ENCODE measurements at places on chromosomes 12 and 14.

- DNase-seq: no peak
Observed at GRCh38 chr12:106085213-106085612, 53.5 kb downstream of the NUAK1 start.

- peak; percentile 95 for DNase-seq
Observed at GRCh38 chr12:98439981-98440581, 75.3 kb upstream of the TMPO start.

GRCh38 chr12:47715393-47715876 is 9.6 kb upstream of the RPAP3 start:
- DNase-seq: peak; percentile 92

- no peak for DNase-seq
Observed at GRCh38 chr12:72338437-72338836, 66.3 kb downstream of the TRHDE start.

DNA sequence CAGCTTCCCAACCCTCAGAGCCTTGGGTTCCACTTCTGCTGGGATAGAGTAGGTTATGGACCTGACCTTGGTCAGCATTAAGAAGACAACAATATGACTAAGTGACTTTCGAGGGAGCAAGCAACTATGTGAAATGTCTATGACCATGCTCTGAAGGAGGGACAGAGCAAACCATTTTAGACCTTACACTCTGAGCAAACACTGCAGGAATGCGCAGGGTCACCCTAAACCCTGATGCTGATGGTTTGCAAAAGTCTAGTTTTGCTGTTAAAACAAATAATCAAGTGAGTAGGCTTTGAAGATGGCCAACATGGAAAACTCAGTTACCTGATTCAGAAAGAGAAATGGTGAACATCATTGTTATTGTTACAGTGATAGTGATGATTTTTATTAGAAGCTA is 8.7 kb downstream of the ZCCHC8 start:
- no peak for DNase-seq

GRCh38 chr12:47236109-47236714 is 156.5 kb upstream of the AMIGO2 start:
- DNase-seq: no peak

- DNase-seq: no peak
Observed at GRCh38 chr12:16096273-16096849, 181.1 kb downstream of the SLC15A5 start.

- DNase-seq: no peak
Observed at GRCh38 chr12:127245437-127245836, 1021.5 kb upstream of the TMEM132C start.

DNA sequence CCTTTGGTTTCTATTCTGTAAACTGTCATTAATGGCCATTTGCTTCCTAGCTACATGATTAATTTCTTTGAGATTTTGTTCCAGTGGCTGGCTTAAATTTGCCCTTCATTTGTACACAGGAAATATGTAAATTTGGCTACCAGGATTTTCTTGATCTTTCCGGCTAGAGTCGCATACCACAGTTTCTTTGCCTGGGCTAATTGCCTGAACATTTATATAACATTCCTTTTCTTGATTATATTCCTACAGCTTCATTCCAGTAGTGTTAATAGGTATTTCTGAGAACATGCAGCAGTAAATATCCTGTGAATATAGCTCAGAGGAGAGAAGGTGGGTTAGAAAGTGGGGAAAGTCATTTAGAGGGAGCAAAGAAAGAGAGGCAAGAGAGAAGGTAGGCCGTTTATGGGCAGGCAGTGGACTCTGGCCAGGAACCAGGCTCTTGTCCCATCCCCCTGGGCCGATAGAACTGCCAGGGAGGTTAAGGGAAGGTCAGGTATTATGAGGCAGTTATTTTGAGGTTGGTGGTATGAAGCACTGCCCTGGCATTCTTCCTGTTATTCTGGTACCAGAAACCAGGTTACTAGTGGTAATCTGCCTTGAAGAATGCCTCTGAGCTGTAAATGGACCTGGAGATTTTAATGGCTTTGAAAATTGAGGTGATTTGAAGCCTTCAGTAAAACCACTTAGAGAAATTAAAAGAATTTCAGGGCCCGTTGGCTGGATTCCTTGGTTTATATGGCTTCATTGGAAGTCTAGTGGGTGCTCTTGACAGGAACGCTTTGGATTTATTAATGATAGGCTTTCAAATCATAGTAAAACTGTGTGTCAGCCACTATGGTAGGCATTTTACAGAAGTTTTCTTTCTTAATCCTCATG is 4.4 kb downstream of the RNF10 start:
- DNase-seq: no peak

GRCh38 chr14:33908540-33909223 is 42.2 kb downstream of the EGLN3 start:
- peak; percentile 50 for DNase-seq
